Hepatic stellate cell (primary cell): ENCODE measurements at places on chromosomes 2 and 18.

- DNase-seq = peak; percentile 83
These were observed 316.5 kb downstream of the CYP26B1 start for GRCh38 chr2:71831193-71831577.

- DNase-seq = no peak
These were observed 31.9 kb upstream of the MYO1B start for GRCh38 chr2:191213333-191213732.

DNA sequence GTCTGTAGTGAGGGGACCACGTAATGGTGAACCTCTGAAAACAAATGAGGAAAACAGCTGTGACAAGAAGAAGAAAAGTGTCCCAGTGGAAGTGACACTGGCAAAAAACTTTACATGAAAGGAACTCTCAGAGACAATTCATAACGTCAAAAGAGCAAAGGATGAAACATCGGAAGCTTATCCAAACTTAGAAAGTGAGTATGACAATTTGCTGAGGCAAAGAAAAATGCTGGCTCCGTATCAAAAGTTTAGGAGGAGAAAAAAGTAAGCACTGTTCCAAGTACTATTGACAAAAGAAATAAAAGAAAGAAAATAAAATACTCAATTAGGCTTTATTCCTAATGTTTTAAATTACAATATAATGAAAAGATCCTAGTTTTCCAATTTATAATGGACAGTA is 91.3 kb downstream of the NOL10 start:
- DNase-seq = no peak

DNA sequence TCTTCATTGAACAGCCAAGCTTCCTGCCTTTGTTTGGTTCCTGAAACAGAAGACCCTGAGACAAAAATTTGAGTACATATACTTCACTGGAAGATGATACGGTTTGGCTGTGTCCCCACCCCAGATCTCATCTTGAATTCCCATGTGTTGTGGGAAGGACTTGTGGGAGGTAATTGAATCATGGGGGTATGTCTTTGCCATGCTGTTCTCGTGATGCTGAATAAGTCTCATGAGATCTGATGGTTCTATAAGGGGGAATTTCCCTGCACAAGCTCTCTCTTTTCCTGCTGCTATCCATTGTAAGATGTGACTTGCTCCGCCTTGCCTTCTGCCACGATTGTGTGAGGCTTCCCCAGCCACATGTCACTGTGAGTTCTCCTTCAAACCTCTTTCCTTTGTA is 76.5 kb downstream of the BABAM2 start:
- no peak for DNase-seq

DNA sequence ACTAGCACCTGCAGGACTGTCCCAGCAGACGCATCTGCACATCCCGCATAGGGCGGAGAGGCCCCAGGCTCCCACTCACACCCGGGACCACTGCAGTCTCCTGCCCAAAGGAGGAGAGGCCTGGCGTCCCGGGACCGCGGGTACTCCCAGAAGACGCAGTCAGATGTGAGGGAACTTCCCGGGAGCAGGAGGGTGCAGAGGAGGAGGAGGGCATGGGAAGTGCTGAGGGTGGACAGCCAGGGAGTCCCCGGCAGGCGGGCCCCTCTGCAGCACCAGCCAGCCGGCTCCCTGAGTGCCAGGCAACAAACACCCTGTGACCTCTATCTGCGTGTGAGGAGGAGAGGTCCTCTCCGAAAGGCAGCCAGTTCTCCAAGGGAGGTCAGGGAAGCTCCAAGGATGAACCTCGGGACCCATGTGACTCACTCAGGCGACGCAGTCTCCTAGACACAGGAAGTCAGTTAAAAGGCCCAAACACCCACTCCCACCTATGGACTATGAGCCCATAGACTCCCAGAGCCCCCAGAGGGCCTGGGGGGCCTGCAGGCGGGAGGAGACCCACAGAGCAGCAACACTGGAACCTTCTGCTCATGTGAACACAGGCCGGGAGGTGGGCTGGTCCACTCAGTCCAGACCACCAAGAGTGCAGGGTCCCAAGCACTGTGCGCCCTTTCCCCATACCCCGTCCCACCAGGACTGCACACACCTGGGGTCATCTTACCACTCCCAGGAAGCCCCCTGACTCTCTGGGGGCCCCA is 4.2 kb downstream of the PXDN start:
- DNase-seq = peak; percentile 55

GRCh38 chr18:3972291-3972930 is 482.7 kb downstream of the DLGAP1 start:
- no peak for DNase-seq

DNA sequence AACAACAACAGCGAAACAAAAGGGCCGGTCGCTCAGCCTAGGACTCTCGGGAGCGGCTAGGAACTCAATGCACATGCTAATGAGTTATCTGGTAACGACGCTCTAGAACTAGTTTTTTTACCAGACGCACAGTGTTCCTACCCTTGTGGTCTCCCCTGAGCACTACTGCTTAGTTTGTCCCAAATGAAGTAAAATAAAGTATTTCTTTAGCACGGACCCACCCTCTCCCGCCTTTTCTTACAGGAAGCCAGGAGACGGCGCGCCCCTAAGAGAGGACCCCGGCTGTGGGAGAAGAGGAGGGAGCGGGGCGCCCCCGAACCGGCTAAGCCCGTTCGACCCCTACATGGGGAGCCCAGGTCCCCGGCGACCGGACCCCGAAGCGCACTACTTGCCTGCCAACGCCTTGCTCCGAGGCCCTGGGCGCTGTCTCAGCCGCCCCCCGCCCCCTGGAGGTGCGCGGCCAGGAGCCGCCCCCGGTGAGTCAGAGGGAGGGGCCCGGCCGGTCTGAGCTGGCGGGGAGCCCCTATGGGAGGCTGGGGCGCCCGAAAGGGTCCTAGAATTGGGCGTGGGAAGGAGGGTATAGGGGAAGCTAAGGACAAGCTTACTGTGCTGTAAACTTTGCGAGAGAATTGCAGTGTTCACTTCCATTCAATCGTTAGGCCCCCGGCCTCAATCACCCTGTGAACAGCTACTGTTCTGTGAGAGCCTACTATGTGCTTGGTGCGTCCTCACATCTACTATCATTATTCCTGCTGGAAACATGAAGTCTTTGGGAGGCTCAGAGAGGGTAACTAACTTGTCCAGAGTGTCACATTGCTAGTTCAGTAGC is 3.6 kb upstream of the CAPG start:
- DNase-seq = no peak

DNA sequence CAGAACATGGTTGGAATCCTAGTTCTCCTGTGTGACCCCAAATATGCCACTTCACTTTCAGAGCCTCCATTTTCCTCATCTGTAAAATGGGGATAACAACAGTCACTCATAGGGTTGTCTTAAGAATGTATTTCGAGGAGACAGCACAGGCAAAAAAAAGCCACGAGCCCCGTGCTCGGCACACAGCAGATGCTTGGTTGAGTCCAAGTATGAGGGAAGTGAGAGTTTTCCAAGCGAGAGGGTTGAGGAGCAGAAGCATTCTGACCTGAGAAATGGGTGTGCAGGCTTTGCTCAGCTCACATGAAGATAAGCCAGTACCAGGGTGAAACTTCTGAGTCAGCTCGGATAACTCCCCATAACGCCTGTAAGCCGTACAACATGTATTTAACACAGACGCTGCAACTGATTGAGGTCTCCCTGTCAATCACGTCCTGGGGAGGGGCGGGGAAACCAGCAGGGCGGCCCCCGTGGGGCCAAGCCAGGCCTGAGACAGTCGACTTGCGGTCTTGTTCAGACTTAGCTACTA is 23.0 kb upstream of the ODC1 start:
- no peak for DNase-seq
